ENCODE measurements at places on chromosomes 11 and 22.

GRCh38 chr11:102780491-102780918, at the start of gene MMP10:
MMP10 (minus strand) TSS chr11:102780628; CDS start chr11:102780591, 37 bp downstream.
- DNase-seq: no peak

DNA sequence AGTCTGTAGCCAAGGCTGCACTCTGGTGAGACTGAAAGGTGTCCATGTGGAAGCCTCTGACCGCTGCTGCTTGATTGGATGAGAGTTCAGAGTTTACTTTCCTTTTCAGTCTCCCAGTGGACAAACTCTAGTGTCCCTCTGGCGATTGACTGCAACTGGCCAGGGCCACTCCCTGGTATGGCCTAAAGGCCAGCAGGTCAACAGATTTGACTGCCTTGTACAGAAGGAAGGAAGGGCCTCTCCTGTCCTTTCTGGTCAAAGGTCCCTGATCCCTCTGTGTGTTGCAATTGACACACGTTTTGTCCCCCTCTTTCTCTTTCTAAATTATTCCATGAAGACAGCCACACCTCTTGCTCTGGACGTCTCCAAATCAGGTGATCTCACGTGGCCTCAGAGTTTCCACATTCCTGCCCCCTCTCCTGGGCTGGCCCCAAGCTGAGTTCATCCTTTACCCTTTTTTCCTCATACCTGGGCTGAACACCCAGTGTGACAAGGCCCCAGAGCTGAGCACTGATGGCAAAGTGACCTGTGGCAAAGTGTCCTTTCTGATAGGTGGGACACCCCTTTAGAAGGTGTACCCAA, 18.7 kb upstream of the FBLN1 start:
- DNase-seq: no peak

GRCh38 chr22:24271386-24271854, 789 bp downstream of the SPECC1L start:
- peak; percentile 28 for DNase-seq

- no peak for DNase-seq
Measured at GRCh38 chr22:20244691-20245576, 23.2 kb downstream of the RTN4R start.

DNA sequence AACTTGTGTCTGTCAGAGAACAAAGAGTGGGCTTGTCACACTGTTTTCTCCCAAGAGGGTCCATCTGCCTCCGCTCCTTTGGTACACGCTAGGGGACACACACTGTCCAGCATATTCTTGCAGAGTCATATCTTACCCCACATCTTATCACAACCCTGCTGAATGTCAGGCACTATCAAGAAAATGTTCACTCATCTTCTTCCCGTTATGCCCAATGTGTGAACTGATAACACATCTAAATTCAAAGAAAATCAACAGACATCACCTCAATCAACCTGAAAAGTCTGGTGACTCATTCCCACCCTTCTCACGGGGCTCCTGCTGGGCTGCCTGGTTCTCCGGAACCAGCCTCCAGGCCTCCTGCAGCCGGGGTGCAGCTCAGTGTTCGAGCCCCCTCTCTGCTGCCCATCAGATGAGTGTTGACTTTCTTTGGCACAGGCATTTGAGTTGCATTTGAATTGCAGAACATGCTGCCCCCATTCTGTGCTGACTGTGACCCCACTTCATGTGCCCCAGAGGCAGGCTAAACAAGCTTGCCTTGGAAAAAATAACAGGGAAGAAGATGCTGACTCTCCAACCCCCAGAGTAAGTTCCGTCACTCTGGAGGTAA, 19.4 kb downstream of the GRAP2 start:
- DNase-seq: no peak

DNA sequence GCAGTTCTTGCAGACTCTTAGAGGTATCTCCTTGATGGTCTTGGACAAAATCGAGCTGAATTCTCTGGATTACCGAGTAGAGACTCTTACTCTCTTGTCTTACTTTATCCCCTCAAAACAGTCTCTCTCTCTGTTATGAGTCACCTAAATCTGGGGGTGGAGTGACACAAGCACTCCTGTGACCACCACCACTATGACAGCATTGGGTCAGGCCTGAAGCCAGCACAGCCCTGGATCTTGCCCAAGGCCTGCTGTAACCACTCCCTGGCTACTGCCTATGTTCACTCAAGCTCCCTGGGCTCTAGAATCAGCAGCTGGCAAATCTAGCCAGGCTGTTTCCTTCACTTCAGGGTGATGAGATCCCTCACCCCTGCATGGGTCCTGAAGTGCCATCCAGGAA, 662.5 kb downstream of the LUZP2 start:
- DNase-seq: no peak

- no peak for DNase-seq
Measured at GRCh38 chr11:76096552-76096951, 109.8 kb downstream of the WNT11 start.

DNA sequence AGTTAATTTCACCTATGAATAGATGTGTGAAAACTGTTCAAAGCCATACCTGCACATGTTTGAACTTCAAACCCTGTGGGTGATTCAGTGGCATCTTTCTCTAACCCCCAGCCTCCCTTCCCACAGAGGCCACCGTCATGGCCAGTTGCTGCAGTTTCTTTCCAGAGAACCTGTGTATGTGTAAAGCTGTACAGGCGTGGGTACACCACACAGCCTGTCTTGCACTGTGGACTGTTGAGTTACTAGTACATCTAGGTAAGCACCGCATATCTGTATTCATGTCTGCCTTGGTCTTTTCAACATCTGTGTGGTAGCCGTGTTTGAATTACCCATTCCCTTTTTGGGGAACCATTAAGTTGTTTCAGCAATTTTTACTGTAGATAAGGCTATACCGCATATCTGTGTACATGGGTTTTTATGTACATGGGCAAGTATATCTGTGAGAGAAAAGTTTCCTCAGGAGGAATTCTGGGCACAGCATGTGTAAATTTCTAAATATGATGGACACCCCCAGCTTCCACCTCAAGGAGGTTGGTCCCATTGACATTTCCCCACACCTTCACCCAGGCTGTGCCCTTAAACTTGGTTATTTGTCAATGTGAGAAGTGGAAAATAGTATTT, 13.9 kb downstream of the NEAT1 start:
- no peak for DNase-seq

DNA sequence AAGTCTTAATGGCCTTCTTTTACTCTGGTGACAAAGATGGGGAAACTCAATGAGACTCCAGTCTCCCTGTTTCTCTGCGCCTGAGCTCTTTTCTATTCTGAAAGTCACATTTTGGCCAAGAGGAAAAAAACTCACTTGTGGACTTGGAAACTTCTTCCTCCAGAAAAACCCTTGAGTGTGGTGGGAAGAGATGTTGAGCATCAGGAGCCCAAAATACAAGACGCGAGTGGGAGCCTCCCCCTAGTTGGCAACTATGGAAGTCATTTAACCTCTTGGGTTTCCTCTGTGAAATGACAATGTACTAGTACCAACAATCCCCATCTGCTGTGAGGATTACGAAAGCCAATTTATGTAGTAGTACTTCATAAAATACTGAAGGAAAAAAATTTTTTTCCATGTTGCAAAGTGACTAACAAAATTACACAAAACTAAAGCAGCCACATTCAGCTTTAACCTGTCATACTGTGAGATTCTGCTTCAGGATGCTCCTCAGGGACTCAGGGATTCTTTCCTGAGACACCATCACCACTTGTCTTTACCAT, 524 bp upstream of the SLC25A17 start:
- DNase-seq: no peak

Measured in DMS79 treated with DMSO at 0.1 percent for 48 hours (cell line).